ENCODE measurements at places on chromosomes 6 and 20.

DNA sequence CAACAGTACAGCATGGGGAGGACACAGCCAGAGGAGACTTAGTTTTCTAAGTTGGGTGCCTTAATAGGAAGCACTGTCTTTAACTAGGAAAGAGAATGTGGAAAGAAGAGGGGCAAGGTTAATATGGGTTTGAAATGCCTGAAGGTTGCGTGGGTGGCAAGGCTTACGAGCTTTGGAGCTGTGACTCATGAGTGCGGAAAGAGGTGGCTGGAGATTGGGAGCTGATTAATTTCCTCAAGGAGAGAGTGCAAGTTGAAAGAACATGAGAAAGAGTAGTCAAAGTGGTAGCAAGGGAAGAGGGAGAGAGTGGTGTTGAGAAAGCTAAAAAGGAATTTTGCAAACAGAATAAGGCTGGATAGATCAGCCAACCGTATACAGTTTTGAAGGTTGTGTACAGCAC lies 315.1 kb upstream of the PRND start:
- DNase-seq = no peak

GRCh38 chr20:3797226-3797545 lies 1.1 kb downstream of the CDC25B start:
- no peak for DNase-seq

GRCh38 chr6:26092443-26092842 lies 5.2 kb downstream of the HFE start:
- DNase-seq = no peak

GRCh38 chr6:41781366-41781730 lies 766 bp downstream of the PRICKLE4 start:
- DNase-seq = no peak

DNA sequence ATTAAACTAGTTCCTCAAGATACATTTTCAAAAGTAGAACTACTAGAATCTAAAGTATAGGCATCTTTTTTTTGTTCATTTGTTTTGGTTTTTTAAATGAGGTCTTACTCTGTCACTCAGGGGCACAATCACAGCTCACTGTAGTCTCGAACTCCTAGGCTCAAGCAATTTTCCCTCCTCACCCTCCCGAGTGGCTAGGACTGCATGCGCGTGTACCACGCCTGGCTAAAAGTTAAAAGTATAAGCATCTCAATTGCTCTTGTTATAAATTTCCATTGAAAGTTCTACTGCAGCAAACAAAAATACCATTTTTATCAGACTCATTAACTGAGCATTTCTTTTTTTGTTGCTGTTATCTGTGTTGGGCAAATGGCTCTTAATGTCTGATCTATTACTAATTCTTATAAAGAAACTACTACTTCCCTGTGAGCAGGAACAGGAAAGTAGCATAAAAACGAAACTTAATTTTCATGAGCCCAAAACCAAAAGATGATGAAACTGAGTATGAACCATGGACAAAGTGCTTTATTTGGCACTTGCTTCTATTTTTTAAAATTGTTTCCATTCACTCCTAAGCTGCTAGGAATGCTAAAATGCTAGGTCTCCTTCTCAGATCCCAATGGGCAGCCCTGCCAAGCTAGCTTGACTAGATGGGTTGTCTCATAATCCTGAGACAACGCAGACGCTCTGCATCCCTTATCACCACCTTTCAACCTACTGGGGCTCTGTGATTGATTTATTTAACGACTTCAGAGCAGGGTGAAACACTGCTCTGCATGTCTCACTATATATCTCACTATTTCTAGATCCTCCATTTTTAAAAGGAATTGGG lies 36.9 kb downstream of the TRPC4AP start:
- no peak for DNase-seq

DNA sequence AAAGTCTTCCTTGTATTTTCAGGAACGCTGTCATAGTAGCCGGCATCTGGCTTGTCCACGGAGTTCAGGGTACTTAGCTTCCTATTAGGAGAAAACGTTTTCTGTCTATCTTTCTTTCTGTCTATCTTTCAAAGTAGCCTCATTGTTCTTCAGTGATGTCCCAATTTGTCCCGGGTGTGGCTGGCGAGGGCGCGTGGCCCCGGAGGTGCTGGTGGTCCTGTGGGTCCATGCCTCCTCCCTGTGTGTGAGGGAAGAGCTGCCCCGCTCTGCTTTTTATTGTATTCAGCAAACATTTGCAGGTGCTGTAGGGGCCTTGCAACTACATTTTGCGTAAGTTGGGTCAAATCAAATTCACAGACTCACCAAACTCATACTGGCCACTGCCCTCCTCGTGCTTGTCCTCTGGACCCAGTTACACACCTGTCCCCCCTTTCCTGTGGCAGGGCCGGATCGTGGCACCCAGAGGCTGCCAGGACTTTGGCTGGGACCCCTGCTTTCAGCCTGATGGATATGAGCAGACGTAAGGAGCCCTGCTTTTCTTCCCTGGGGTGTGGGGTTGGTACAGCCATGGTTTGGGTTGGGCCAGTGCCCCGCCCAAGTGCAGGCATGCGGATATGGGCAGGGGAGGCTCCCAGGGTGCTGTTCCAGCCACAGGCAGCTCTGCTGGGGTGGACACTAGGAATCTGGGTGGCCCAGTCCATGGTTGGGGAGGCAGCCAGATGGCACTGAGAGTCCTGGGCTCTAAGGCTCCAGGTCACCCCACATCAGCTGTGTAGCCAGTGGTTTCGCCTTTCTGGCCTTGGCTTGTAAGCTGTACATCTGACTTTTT lies 12.3 kb downstream of the ITPA start:
- no peak for DNase-seq

Data from frontal cortex (tissue), 4 donors.